ENCODE measurements at places on chromosomes 7 and 10. TPM values are rescaled to one million over a fixed set of nuclear protein-coding genes. Genes with fewer than 3 reads are reported as not detected.

PHKG1 gene
- 1.5 TPM for total RNA-seq

ANKRD26 gene
- 17.6 TPM for total RNA-seq

DNA sequence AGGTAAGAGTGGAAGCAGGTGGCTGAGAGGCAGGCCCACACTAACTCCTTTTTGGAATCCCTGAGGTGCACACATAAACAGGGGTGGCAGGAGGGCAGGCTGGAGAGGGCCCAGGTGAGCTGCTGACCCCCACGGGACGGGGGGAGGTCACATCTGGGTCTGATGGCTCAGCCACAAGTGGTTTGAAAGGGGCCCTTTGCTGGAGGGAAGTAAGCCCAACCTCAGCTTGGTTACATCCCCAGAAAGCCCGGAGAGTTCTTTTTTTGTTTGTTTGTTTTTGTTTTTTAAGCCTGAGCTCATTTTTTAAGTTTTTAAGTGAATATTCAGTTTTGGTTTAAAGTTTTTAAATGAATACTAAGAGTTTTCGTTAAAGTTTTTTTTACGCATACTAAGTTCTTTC, 72.8 kb upstream of the CUX1 start:
- no peaks in the 10 kb centered on the region for H3K36me3 ChIP-seq
- H3K4me1 ChIP-seq, result no peaks in the 10 kb centered on the region
- no peak overlapping the region for H3K4me3 ChIP-seq
- H3K27ac ChIP-seq, result no peak overlapping the region
- no peaks in the 10 kb centered on the region for H3K27me3 ChIP-seq

- no peak overlapping the region for H3K27ac ChIP-seq
- no peaks in the 10 kb centered on the region for H3K27me3 ChIP-seq
- H3K4me3 ChIP-seq, result no peak overlapping the region
- H3K4me1 ChIP-seq, result no peaks in the 10 kb centered on the region
Observed at GRCh38 chr7:106915873-106916272, 50.8 kb downstream of the PIK3CG start.

C7orf57 gene
- total RNA-seq, result 2.8 TPM

STOX1 gene
- 4.6 TPM for total RNA-seq

GRCh38 chr7:149479568-149479967, 18.0 kb downstream of the ZNF746 start:
- H3K36me3 ChIP-seq, result no peaks in the 10 kb centered on the region
- H3K4me3 ChIP-seq, result no peak overlapping the region
- no peaks in the 10 kb centered on the region for H3K27me3 ChIP-seq
- H3K27ac ChIP-seq, result no peak overlapping the region
- H3K4me1 ChIP-seq, result no peaks in the 10 kb centered on the region

DNA sequence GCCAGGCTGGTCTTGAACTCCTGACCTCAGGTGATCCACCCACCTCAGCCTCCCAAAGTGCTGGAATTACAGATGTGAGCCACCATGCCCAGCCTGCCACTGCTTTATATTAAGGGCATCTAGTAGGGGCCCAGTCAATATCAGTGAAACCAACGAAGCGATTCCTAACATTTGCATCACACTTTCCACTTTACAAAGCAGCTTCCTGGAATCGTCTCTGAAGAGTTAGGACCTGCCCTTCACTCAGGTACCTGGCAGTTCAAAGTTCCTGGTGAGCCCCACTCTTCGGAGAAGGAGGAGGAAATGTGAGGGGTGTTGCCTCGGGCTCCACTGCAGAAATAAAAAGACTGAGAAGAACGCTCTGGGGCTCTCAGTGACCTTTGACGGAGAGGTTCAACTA, 31.1 kb upstream of the EZH2 start:
- H3K36me3 ChIP-seq, result no peaks in the 10 kb centered on the region
- H3K4me3 ChIP-seq, result no peak overlapping the region
- no peak overlapping the region for H3K27ac ChIP-seq
- H3K4me1 ChIP-seq, result peaks cover 6% of the 10 kb centered on the region
- DNase-seq, result no peak
- H3K27me3 ChIP-seq, result no peaks in the 10 kb centered on the region

- no peak for DNase-seq
- H3K4me3 ChIP-seq, result no peak overlapping the region
- H3K27ac ChIP-seq, result no peak overlapping the region
- no peaks in the 10 kb centered on the region for H3K36me3 ChIP-seq
Observed at GRCh38 chr10:125201108-125201524, 40.8 kb upstream of the CTBP2 start.

DNA sequence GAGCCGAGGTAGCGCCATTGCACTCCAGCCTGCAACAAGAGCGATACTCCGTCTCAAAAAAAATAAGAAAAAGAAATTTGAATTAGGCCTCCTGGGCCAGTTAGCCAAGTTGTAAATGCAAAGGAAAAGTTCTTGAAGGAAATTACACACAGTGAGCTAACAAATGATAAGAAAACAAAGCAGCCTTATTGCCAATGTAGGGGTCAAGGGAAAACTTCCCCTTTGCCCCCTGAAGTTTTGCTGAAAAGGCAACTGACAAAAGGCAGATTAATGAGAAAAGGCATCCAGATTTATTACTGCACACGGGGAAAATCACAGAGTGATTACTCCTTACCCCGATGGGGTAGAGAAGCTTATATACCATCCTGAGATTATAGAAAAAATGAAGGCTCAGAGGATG, 70.3 kb downstream of the PAPSS2 start:
- no peak for DNase-seq
- H3K4me1 ChIP-seq, result peaks cover 4% of the 10 kb centered on the region
- H3K27ac ChIP-seq, result no peak overlapping the region
- H3K27me3 ChIP-seq, result no peaks in the 10 kb centered on the region
- no peak overlapping the region for H3K4me3 ChIP-seq

UPK3BL2 gene
- total RNA-seq, result 10.5 TPM

TRPV5 gene
- total RNA-seq, result 2.1 TPM

CPA2 gene
- 1.4 TPM for total RNA-seq

ZNF518A gene
- total RNA-seq, result 88.0 TPM

GRCh38 chr7:22275661-22276060, 81.3 kb downstream of the RAPGEF5 start:
- H3K4me3 ChIP-seq, result no peak overlapping the region
- H3K36me3 ChIP-seq, result no peaks in the 10 kb centered on the region
- DNase-seq, result no peak

DNA sequence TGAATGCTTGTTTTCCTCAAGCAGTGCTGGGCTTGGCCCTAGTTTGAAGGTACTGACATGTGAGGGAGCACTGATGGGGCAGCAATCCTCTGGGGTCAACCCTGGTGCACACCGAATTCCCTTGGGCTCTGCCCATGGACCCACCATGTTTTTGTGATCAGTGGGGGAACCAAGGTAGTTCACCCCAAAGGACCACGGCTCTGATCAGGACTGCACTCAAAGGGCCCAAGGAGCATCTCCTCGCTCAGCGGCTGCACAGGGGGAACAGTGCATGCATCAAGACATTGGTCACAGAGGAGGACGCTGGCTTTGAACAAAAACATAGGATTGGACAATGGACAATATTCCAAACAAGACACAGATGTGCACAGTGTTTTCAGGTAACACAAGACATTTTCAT, 12.7 kb downstream of the CXCL12 start:
- no peaks in the 10 kb centered on the region for H3K27me3 ChIP-seq
- H3K36me3 ChIP-seq, result no peaks in the 10 kb centered on the region
- DNase-seq, result no peak
- H3K4me1 ChIP-seq, result no peaks in the 10 kb centered on the region

GRID2IP gene
- total RNA-seq, result 1.1 TPM

GATAD1 gene
- 71.7 TPM for total RNA-seq

- H3K4me3 ChIP-seq, result no peak overlapping the region
- no peak overlapping the region for H3K27ac ChIP-seq
- H3K27me3 ChIP-seq, result no peaks in the 10 kb centered on the region
- peaks cover 12% of the 10 kb centered on the region for H3K4me1 ChIP-seq
- H3K36me3 ChIP-seq, result no peaks in the 10 kb centered on the region
Observed at GRCh38 chr7:69708857-69709256, 110.6 kb downstream of the AUTS2 start.

IGF2BP3 gene
- 20.1 TPM for total RNA-seq

GRCh38 chr7:158237672-158238335, 349.8 kb downstream of the PTPRN2 start:
- no peak for DNase-seq
- no peaks in the 10 kb centered on the region for H3K27me3 ChIP-seq
- no peak overlapping the region for H3K4me3 ChIP-seq
- no peaks in the 10 kb centered on the region for H3K36me3 ChIP-seq
- no peak overlapping the region for H3K27ac ChIP-seq

ACBD7 gene
- total RNA-seq, result 6.6 TPM

CNPY1 gene
- total RNA-seq, result 0.47 TPM

DNA sequence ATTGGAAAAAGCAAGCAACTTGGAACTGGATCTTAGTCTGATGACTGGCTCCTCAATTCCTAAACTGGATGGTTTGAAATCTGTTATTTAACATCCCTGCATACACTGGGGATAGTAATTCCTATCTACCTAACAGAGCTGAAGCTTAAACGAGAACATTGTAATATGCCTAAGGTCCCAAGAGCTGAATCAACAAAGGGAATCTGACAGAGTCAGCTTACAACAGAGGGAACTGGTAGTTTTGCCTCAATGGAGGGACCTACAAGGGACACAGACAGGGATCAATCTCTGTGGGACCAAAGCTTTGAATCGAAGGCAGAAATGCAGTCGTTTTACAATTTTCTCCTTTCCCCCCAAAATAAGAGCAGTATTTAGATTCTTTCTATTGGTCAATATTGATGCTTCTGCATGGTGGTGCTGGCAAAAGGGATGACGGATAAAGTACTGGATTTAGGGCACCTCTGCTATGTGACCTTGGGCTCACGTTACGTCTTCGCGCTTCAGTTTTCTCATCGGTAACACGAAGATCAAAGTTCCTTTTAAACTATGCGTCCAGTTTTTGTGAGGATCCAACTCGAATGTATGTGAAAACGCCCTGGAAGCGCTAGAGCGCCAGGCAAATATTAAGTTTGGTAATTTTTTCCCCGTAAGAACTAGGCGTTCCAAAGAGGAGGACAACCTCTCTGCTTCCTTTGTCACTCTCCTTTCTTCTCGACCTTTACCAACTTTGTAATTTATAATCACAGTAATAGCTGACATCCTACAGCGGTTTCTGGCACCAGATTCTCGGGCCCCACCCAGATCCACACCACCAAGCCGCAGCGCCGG, 1.1 kb downstream of the ACTR1A start:
- H3K27me3 ChIP-seq, result no peaks in the 10 kb centered on the region
- peaks cover 14% of the 10 kb centered on the region for H3K4me1 ChIP-seq
- DNase-seq, result no peak
- no peaks in the 10 kb centered on the region for H3K36me3 ChIP-seq

UCMA gene
- 0.43 TPM for total RNA-seq

GPR15LG gene
- total RNA-seq, result not detected

- H3K27ac ChIP-seq, result no peak overlapping the region
- no peaks in the 10 kb centered on the region for H3K27me3 ChIP-seq
- H3K36me3 ChIP-seq, result no peaks in the 10 kb centered on the region
- H3K4me1 ChIP-seq, result no peaks in the 10 kb centered on the region
- no peak overlapping the region for H3K4me3 ChIP-seq
Observed at GRCh38 chr7:118580743-118581382, 356.4 kb downstream of the ANKRD7 start.

DNA sequence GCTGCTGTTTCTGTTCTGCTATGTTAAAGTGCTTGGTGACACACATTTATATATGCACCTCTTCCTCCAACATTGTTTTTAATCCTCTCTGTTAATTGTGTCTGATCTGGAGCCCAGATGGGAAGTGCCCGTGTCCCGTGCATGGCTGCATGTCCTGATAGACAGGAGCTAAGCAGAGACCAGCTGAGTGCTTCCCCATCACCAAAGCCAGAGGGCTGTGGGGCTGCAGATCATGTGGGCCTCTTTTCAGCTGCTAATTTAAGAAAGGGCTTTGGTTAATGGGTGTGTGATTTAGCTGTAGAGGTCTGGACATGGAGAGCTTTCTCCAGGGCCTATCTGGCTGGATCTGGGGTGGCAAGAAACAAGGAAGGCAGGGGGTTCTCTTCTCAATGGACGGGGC, 96.5 kb upstream of the NPS start:
- H3K4me3 ChIP-seq, result no peak overlapping the region
- no peak overlapping the region for H3K27ac ChIP-seq
- no peaks in the 10 kb centered on the region for H3K36me3 ChIP-seq
- no peaks in the 10 kb centered on the region for H3K27me3 ChIP-seq
- H3K4me1 ChIP-seq, result no peaks in the 10 kb centered on the region

- H3K4me1 ChIP-seq, result no peaks in the 10 kb centered on the region
- no peaks in the 10 kb centered on the region for H3K36me3 ChIP-seq
- H3K4me3 ChIP-seq, result no peak overlapping the region
- no peak for DNase-seq
Observed at GRCh38 chr7:33950047-33950714, 44.8 kb downstream of the BMPER start.

DNA sequence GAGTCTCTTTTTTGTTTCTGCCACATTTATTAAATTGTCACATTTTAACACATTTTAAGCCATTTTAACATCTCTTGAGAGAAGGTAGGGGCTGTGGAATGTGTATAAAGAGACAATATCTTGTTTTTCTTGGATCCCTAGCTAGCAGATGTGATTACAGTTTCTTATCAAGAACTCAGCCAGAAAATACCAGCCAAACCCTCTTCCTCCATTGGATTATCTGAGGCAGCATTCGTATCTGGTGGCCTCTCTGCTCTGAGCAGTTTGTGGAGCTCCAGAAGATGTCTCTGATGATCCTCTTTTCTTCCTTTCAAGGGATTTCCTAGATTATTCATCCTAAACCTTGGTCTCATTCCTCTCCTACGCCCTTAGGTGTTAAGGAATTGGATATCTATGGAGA, 35.3 kb upstream of the PFKFB3 start:
- H3K4me1 ChIP-seq, result peaks cover 61% of the 10 kb centered on the region
- DNase-seq, result no peak
- H3K4me3 ChIP-seq, result no peak overlapping the region

AKR1C4 gene
- 0.37 TPM for total RNA-seq

DNA sequence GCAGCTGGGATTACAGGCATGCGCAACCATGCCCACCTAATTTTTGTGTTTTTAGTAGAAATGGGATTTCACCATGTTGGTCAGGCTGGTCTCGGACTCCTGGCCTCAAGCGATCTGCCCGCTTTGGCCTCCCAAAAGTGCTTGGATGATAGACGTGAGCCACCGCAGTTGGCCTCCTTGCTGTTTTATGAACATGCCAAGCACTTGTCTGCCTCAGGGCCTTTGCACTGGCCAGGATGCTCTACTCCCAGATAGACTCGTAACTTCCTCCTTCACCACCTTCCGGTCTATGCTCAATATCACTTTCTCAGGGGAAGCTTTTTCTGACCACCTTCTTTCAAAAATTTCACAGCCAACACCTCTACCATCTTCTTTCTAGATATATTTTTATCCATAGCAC, 6.3 kb downstream of the SLC26A5 start:
- no peaks in the 10 kb centered on the region for H3K27me3 ChIP-seq
- no peaks in the 10 kb centered on the region for H3K4me1 ChIP-seq
- no peak for DNase-seq
- H3K27ac ChIP-seq, result no peak overlapping the region
- no peaks in the 10 kb centered on the region for H3K36me3 ChIP-seq

TMEM168 gene
- total RNA-seq, result 31.7 TPM
